HepG2 (cell line): ENCODE measurements at places on chromosomes 12 and 14. TPM values are rescaled to one million over a fixed set of nuclear protein-coding genes. Genes with fewer than 3 reads are reported as not detected.

DNA sequence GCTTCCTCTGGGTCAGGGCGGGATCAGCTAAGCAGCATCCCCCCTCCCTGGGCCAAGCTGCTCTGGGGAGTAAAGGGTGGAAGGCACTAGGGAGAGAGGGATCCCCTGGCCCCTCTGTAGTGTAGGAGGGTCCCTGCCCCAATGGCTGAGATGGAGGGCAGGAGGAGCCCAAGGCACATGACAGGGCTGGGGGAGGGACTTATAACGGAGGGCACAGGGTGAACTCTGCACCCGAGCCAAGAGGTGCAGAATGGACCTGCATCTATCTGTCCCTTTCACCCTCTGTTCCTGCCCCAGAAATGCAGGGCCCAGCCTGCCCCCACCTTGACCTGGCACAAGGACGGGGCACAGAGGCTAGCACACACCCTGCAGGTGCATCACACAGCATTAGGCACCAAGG is 3.8 kb upstream of the ITGB7 start:
- H3K27ac ChIP-seq: no peak overlapping the region
- H3K27me3 ChIP-seq: peaks cover 12% of the 10 kb centered on the region; the same call in 1 of the 3 replicates
- peaks cover 29% of the 10 kb centered on the region for H3K4me1 ChIP-seq
- no peaks in the 10 kb centered on the region; the same call in 1 of the 2 replicates for H3K36me3 ChIP-seq
- no peak overlapping the region for H3K4me3 ChIP-seq
- DNase-seq: no peak

DNA sequence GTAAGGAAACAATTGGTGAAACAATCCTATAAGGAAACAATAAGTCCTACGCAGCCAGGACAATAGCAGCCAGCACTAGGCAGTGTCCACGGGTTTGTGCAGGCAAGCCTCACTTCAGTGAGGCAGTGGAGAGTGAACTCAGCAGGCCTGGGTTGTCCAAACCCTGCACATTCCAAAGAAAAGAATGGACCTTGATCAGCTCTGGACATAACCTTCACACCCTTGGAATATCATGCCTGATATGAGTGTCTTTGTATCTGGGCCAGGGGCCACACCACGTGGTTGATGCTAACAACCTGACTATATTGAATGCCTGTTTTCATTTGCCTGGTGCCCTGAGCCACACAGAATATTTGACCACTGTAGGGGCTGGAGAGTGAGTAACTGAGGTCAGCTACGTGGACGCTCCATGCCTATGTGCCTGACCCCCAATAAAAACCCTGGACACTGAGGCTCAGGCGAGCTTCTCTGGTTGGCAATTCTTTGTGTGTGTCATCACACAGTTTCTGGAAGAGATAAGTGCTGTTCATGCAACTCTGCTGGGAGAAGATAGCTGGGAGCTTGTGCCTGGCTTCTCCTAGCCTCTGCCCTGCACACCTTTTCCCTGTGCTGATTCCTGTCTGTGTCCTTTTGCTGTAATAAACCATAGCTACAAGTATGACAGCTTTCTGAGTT is 81.4 kb upstream of the NCOR2 start:
- H3K27me3 ChIP-seq: peaks cover 9% of the 10 kb centered on the region
- no peaks in the 10 kb centered on the region; the same call in 1 of the 2 replicates for H3K4me1 ChIP-seq
- no peak overlapping the region for H3K4me3 ChIP-seq
- no peaks in the 10 kb centered on the region for H3K36me3 ChIP-seq
- no peak for DNase-seq
- H3K27ac ChIP-seq: no peak overlapping the region

DNA sequence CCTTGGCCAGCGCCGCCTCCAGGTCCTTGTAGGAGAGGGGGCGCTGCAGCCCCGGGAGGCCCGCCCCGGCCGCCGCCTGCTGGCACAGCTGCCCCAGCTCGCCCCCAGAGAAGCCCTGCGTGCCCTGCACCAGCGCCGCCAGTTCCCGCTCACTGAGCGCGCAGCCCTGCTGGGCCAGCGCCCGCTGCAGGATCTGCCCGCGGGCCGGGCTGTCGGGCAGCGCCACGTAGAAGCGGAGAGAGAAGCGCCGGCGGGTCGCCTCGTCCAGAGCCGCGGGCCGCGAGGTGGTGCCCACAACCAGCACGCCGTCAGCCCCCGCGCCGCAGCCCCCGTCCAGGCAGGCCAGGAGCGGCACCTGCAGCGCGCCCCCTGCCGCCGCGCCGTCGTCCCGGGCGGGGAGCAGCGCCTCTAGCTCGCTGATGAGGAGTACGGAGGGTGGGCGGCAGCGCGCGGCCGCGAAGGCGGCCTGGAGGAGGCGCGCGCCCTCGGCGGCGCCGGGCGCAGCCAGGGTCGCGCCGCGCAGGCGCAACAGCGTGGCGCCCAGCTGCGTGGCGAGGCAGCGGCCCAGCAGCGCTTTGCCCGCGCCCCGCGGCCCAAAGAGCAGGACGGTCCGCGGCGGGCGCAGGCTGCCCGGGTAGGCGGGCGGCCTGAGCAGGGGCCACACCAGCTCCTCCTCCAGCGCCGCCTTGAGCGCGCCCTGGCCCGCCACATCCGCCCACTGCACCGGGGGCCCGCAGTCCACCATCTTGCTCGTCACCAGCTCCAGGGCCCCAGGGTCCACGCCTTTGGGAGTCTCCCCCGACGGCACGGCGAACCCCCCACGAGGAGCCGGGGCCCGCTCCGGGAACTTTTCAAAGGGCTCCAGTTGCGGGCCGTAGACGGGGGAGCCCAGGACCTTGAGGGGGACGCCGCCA is 27.7 kb downstream of the FIGNL2 start:
- no peaks in the 10 kb centered on the region for H3K4me1 ChIP-seq
- no peak overlapping the region for H3K27ac ChIP-seq
- no peak for DNase-seq

DHRS2 gene
- 2,867 and 3,021 TPM in 2 replicates for total RNA-seq

GRCh38 chr12:109994401-109995175 is 1.6 kb downstream of the GIT2 start:
- H3K27ac ChIP-seq: no peak overlapping the region
- no peaks in the 10 kb centered on the region for H3K27me3 ChIP-seq
- no peak for DNase-seq
- H3K36me3 ChIP-seq: no peaks in the 10 kb centered on the region; the same call in 1 of the 2 replicates
- peaks cover 58% of the 10 kb centered on the region for H3K4me1 ChIP-seq
